SW480 (cell line): ENCODE measurements at places on chromosomes 3 and 15.

DNA sequence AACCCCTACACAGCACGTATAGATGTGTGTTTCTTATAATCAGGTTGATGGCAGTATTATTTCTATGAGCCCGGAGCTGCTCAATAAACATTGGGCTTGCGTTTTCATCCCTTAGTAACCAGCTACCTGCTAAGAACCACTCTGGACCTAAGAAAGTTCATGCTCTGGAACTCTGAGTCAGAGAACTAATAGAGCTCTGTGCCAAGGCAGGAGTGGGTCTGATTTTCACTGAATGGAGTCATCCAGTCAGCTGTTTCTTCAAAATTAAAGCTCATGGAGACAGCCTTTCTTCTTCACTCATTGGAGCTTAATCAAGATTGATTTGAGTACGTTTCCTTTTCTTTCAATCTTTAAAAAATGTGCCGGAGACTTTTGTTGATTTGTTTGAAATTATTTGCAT, 145.7 kb downstream of the BBX start:
- no peak for DNase-seq

GRCh38 chr3:32450992-32451659, 51.5 kb downstream of the CMTM6 start:
- no peak for DNase-seq

GRCh38 chr15:66364944-66365528, 8.6 kb upstream of the TIPIN start:
- DNase-seq: no peak

DNA sequence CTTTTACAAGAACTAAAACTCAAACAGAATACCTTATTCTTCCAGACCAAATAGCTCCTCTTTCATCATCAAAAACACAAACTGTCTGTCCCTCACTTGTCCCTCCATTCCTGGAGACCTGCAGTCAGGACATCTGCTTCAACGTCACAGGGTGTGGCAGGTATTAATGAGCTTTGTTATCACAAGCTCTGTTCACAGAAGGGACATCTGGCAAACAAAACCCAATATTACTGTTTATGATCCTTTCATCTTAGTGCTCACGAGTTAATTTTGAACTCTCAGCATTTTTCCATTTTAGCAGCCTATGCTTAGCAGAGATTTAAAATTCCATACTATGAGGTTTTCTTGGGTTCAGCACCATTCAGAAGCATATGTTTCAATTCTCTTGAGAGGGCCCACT, 32.9 kb downstream of the AP3S2 start:
- peak; percentile 13 for DNase-seq

DNA sequence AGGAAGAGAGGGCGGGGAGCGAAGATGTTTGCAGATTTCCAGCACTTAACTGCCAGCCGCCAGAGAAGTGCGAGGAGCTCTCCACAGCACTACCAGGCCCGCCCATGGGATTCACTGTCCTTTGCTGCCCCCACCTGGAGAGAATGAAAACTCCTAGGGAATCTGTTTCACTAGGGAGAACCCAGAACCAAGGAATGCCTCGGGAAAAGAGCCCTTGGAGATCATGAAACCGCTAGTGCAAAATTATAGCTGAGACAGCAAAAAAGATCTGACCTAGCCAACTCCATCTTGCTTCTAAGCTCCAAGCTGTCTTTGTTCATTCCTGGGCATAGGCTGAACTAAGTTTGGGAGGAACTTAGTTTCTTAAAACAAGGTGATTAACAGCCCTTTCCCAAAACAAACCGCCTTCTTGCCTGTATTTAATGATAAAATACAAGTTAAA, 82.6 kb upstream of the GCNT3 start:
- DNase-seq: peak; percentile 79

GRCh38 chr3:148938306-148938705, 53.0 kb upstream of the GYG1 start:
- no peak for DNase-seq

- DNase-seq: peak; percentile 9
Observed at GRCh38 chr3:98670020-98670419, 76.6 kb upstream of the CPOX start.

- no peak for DNase-seq
Observed at GRCh38 chr3:65858749-65859148, 180.0 kb downstream of the MAGI1 start.

GRCh38 chr3:35596335-35596995, 42.9 kb upstream of the ARPP21 start:
- DNase-seq: no peak

- no peak for DNase-seq
Observed at GRCh38 chr3:119294696-119295671, 801 bp downstream of the ARHGAP31 start.

DNA sequence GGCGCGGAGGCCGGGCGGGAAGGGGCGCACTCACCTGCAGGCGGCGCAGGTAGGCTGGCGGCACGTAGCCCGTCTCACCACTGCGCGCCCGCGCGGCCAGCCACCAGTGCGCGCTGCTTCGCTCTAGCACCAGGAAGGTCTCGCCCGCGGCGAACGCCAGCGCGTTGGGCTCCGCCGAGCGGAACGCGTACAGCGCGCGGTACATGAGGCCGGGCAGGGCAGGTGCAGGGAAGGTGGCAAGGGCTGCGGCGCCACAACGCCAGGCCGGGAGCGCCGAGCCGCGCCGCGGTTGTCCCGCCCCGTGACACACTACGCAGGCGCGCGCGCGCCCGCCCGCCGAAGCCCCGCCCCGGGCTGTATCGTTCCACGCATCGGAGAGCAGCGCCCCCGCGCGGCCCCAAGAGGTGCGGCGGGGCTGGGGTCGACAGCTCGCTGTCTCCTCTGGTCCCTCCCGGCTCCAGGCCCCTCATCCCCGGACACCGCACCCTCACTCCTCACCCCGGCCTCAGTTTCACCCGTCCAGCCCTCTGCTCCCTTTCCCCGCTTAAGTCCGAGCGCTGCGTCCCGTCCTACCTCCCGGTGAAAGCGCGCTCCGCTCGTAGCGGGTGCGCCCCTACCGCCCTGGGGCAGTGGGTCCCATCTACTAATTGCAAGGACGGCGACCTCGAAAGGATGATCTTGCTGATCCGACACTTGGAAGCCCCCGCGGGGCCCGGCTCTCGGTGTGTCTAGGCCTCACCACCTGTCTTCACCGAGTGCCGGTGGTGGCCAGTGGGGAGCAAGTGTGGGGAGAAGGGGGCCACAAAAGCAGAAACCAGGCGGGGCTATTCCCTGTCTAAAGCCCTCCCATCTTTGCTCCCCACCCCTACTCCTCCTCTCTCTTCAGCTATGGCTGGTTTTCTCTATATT, at the start of gene NCKIPSD:
Gene NCKIPSD (minus strand): TSS at position 313 of the 909 bp plus-strand sequence. CDS start 108 bp downstream, at position 205.
- peak; percentile 77 for DNase-seq

DNA sequence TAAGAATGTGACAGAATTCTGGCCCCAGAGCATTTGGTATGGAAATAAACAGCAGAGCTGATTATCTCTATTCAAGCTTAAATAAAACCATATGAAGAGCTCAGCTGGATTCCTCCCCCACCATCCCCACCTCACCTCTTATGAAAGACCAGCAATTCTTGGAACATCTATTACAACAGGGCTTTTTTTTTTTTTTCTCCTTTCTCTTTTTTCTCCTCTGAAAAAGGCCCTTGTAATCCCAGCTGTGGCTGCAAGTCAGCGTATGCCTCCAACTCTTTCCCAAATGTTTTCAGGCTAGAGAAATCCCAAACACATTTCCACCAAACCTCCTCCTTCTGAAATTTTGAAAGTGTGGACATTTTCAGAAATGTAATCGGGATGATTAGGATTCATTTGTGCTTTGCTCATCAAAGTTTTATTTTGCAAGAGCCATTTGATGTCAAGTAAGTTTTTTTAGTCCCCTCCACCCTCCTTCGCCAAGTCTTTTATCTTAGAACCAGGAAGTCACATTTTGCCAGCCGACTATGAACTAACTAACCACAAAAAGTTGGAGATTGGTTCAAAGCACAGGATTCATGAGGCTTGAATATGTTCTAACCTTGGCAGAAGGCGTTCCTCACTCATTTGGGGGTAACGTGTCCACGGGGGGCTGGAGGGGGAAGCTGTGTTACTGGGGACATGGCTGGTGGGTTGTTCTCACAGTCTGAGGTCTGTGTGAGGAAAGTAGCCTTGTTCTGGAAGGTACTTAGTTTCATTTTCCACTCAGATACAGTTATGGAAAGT, 142.0 kb upstream of the PDZRN3 start:
- peak; percentile 23 for DNase-seq

DNA sequence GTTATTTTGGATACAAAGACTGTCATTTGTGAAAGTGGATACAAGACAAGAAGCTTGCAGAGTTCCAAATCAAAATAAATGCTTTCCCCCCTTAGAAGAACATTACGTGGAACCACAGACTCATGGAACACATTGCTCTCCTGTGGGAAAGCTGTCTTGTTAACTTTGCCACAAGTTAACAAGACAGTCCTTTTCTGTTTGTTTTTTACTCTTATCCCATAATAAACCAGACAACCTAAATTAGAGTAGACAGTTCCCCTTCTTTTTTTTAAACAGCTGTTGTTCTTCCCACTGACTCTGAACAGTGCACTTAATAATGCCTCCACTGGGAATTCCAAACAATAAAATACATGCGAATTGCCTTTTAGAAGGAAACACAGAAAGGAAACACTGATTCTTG, 255.3 kb upstream of the UBE2E2 start:
- no peak for DNase-seq

DNA sequence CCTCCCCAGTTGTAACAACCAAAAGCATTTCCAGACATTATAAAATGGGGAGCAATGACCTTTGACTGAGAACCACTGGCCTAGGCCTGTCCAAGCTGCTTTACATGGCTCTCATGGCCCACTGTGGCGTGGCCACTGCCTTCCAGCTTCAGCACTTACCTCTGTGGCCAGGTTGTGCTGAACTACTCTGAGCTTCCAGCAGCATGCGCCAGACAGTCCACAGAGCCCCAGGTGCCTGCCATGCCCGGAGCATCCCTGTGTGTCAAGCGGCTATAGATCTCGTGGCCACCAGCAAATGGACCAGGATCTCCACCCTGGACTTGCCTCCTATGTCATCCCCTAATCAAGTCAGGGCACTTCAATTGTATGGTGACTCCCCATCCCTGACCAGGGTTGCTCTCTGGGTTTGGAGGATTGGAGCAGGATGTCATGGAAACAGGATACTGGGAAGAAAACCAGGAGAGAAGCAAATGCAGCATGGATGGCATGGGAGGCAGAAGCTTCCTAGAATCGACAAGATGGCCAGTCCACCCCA, 199.7 kb downstream of the UACA start:
- no peak for DNase-seq

DNA sequence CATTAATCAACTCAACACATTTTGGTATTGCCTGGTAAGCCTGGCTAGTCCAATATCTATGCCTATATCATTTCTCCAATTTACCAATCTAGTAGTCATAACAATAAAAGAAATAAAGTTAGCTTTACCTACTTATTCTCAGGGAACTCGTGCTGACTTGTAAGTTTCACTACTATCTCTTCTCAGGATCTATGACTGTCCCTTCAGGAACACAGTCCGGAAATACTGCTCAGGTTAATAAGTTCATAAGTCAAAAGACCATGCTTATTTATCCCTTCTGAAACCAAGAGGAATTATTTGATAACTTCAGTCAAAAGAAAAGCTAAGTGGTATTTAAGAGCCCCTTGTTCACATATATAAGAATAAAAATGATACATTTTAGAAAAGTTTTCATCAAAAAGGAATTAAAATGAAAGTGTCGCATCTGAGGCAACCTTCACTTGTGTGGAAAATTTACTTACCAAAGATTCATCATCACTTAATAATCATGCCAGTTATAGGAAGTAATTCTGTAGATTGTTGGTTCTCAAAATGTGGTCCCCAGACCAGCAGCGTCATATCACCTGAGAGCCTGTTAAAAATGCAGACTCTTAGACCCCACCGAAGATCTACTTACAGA, 15.5 kb upstream of the THRB start:
- DNase-seq: no peak

GRCh38 chr15:99275525-99276128, 24.3 kb downstream of the LRRC28 start:
- DNase-seq: peak; percentile 5

DNA sequence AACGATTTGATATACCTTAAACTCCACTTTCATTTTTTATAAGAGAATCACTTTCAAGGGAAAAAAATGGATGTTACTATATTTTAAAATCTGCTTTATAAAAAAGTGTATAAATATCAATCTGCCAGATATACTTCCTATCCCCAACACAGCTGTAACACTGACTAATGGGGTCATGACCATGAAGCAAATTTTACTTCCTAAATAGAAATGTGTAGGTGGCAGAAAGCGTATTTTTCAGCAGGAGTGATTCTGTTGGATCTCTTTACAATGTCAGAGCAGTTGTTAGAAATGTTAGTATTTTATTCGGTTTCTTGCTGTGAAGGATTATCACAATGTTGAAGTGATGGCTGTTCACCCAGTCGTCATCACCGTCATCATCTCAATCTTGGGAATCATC, 5.5 kb upstream of the C15orf40 start:
- no peak for DNase-seq

- DNase-seq: no peak
Observed at GRCh38 chr3:5002174-5002870, 23.1 kb downstream of the BHLHE40 start.

- DNase-seq: no peak
Observed at GRCh38 chr15:73287019-73287418, 81.7 kb downstream of the HCN4 start.

DNA sequence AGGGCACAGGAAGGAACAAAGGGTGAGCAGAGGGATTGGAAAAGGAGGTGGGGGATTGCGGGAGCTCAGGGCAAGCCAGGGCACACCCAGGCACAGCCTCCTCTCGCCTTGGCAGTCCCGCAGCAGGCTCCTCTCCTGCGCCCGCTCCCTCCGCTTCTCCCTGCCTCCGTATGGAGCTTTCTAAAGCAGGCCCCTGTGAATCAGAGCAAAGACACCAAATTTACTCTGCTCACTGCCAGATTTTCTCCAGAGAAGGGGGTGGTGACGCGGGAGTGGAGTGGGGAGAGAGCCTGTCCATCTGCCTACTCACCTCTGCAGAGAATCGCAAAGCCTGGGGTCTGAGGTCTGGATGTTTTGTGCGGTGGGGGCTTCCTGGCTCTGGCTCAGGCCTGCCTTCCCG, 20.0 kb downstream of the ATP2B2 start:
- DNase-seq: no peak

DNA sequence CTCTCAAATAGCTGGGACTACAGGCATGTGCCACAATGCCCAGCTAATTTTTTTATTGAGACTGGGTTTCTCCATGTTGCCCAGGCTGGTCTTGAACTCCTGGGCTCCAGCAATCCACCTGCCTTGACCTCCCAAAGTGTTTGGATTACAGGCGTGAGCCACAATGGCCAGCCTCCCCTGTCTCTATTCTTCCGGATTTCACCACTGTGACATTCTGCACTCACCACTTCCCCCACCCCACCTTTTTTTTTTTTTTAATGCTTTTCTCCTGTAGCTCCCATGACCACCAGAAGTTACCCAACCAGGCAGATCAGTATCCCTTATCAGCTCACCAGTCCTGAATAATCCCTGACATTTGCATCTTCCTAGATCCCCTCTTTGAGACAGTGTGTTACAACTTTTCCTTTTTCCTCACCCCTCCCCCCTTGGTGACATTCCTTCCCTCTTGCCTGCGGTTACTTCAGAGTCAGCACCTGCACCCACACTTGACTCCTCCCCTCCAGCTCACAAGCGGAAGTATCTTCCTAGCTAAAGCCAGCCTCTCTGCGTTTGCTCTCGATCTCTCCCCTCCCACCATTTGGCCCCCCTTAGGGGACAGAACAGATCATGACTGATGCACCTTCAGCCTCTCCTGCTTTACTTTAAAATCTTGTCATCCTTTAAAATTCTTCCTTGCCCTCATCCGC, 13.5 kb upstream of the ZNF592 start:
- DNase-seq: peak; percentile 88
